Activated CD4-positive, alpha-beta T cell treated with anti-CD3 and anti-CD28 coated beads, Interleukin-2, amount 10 ng/mL, durations not matched to agents 7 days and 5 days (primary cell): ENCODE measurements at places on chromosomes 2 and 18. TPM values are rescaled to one million over a fixed set of nuclear protein-coding genes. Genes with fewer than 3 reads are reported as not detected.

DNA sequence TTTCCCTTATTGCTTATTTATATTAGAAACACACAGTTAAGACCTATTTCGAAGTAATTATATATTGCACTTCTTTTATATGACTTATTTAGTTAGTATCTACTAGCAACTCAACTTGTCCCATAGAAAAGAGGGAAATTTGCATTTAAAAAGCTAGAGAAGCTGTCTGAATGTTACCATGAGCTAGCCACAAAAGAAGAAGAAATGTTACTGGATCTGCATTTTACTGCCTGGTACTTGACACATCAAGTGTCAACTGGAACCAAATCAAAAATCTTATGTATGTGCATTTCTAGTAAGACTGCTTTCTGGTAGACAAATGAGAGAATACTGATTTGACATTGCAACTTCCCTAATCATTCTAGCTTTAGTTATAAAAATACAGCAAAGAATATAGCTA lies 424.6 kb upstream of the VRK2 start:
- DNase-seq: no peak
- H3K27me3 ChIP-seq: no peaks in the 10 kb centered on the region
- H3K4me3 ChIP-seq: no peak overlapping the region
- no peak overlapping the region for H3K27ac ChIP-seq

DNA sequence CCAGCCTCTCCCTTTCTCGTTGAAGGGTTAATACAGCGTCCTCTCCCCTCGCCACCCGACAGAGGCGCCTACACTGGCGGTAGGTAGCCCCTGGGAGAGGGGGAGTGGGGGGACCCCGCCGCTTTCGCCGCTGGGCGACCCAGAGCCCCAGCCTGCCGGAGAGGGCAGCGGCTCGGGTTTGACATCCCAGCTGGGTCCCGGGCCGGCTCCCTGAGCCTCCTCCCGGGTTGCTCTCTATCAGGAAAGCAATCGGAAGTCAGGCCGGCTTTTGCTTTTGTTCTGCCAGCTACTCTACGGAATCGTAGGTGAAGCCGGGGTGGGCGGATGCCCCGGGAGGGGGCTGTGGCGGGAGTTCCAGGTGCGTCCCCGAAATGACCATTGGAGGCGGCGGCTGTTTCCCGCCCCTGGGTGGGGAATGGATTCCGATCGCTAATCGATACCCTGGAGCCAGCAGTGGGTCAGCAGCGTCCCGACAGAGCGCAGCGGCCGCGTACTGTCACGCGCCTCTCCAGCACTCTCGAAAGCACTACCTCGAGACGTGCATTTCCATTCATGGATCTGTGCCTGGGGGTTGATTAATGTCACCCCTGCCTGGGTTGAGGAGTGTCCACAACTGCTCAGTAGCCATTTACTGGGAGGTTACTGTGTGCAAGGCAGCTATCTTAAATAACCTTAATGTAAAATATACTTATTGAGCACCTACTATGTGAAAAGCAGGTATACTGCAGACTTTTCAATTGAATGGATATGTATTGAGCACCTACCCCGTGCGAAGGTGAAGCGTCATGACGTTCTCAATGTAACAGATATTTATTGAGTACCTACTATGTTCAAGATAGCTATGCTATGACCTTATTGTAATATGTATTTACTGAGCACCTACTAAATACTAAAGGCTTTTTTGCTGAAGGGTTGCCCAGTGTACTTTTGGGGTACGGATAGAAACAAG lies 1.1 kb downstream of the MAPK4 start:
- peaks cover 57% of the 10 kb centered on the region for H3K27me3 ChIP-seq
- peaks cover 4% of the 10 kb centered on the region for H3K4me1 ChIP-seq
- H3K27ac ChIP-seq: no peak overlapping the region
- no peak for DNase-seq

DNA sequence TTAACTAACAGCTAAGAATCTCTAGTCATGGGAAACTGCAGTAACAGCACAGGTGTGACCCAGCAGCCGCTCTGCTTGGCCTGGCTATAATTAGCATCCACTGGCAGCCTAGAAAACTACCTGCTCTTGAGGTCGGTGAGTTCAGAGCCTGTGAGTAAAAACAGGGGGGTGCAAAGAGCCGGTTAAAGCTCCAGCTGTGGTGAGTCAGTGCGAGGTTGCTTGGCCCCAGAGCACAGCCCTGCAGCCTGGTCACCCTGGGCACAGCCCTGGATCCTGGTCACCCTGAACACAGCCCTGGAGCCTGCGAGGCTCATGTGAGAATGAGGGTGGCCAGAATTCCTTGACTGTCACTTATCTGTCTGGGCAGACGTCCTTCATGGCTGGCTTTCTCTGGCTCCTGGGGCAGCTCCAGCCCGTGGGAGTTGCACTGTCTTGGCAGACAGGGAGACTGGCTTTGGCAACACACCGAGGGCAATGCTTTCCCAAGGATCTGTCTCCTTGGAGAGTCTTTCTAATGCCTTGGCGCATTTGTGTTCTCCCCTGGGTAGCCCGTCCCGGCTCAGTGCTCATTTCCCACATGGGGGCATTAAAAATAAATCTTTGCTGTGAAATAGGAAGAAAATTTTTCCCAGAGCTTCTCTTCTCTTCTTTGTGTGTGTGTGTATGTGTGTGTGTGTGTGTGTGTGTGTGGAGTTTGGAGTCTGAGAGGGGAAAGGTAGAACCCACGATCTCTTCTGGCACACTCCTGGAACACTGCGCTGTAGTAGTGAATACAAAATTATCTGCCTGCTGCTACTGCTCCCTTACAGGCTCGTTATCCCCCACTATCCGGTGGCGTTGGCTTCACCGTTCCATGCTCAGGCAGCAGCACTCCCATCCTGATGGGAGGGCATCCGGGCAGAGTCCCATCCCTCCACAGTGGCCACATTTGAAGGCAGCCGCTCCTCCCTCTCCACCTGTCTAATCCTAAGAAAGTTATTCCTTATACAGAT lies 250.2 kb upstream of the MEX3C start:
- no peak overlapping the region for H3K4me3 ChIP-seq
- H3K27me3 ChIP-seq: peaks cover 13% of the 10 kb centered on the region

- H3K36me3 ChIP-seq: no peaks in the 10 kb centered on the region
- peak overlapping the region; percentile 31 for H3K27ac ChIP-seq
- no peak for DNase-seq
- no peak overlapping the region for H3K4me3 ChIP-seq
Measured at GRCh38 chr2:215454519-215455246, 18.8 kb upstream of the FN1 start.

DNA sequence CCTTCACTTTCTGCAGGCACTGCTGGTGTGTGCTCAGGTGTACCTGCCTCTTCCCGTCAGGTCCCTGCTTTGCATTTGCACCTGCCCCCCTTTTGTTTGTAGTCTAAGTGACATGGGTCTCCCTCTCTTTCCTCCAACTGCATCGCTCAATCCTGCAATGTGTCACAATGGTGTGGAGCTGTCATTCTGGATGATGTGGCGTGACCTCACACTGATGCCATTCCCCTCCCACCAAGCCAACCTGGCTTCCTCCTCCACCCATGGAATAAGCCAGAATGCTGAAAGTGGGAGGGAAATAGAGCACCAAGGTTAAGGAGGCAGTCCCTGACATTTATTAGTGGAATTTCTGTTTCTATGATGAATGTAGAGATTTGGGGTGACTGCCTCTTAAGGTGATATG lies 156.7 kb downstream of the ZBTB7C start:
- H3K4me1 ChIP-seq: no peaks in the 10 kb centered on the region
- peaks cover 42% of the 10 kb centered on the region for H3K27me3 ChIP-seq

DNA sequence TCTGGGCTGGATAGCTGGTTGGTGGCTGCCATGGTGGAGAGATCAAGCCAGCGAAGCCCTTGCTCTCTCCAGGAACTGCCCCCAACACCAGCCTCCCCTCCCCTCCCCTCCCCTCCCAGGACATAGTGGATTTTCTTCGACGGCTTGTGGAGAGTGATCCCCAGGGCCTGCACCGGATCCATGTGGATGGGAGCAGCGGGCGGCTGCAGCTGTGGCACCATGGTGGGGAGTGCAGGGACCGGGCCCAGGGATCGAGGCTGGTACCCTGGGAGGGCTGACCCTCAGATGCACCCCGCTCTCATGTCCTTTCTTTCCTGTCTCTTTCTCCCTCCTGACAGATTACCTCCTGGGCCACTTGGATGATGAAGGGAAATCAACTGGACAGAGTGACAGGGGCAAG lies 7.0 kb downstream of the TTC31 start:
- peaks cover 34% of the 10 kb centered on the region for H3K36me3 ChIP-seq
- H3K4me1 ChIP-seq: peaks cover 8% of the 10 kb centered on the region
- no peak overlapping the region for H3K27ac ChIP-seq
- no peak for DNase-seq
- H3K27me3 ChIP-seq: no peaks in the 10 kb centered on the region
- H3K4me3 ChIP-seq: no peak overlapping the region

DNA sequence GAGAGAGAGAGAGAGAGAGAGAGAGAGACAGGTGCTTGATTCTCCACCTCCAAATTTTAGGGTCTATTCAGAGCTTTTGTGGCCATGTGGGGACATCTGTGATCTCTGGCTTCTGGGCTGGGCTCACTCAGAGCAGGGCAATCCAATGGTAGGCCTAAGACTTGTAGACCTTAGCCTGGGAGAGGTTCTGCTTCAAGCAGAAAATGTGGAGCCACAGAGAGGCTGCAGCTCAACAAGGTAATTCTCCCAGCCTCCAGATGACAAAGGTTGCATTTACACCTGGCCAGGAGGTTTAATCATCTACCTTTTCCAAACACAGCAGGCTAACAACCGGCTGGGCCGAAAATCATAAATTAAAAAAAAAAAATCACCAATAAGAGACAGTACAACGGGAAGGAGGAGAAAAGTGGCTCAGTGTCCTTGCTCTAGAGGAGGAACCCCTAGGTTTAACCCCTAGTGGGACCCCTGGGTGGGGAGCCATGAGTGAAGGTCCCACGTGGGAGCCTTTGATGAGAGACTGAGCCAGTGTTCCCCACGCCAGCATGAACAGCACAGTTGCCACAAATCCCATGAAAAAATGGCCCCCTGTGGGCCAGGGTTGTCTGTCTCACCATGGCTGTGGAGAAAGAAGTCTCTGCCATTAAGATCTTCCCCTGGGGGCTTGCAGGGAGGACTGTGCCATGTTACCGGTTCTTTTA lies 124.0 kb upstream of the GATA6 start:
- DNase-seq: no peak
- H3K36me3 ChIP-seq: no peaks in the 10 kb centered on the region
- H3K27ac ChIP-seq: no peak overlapping the region
- H3K4me1 ChIP-seq: no peaks in the 10 kb centered on the region
- no peak overlapping the region for H3K4me3 ChIP-seq
- H3K27me3 ChIP-seq: no peaks in the 10 kb centered on the region

DNA sequence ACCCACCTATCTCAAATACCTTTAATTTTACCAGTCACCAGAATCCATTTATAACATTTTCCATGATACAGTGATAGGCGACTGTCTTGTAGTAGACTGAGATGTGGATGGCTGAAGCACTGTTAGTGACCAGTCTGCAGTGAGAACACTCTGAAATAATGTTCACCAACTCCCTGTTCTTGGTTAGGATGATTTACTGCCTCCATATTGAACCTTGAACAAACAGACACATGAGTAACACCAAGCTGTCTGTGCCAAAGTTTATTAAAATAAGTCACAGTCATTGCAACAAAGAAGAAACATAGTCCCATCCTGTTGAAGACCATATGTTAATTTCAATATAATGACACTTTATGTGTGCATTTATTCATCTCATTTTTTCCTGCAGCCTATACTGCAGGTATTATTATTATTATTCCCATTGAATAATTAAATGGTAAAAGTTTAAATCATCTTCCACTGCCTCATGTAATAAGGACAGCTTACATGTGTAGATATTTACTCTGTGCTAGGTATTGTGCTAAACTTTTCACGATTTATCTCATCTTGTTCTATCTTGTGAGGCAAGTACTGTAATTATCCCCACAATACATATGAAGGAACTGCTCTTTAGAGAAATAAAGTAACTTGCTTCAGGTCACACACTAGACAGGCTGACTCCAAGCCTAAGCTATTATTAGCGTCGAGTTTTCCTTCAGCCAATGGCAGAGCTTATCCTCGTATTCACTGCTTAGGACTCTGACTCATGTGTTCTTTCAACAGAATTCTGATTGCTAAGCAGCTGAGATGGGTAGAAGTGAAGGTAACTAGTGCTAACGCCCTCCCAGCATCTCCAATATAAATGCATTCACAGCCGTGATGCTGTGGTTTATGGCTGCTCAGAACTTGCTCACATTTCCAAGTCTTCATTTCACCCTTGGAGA lies 62.5 kb downstream of the ONECUT2 start:
- H3K27me3 ChIP-seq: peaks cover 6% of the 10 kb centered on the region
- no peaks in the 10 kb centered on the region for H3K36me3 ChIP-seq
- DNase-seq: no peak
- no peak overlapping the region for H3K4me3 ChIP-seq

- no peak overlapping the region for H3K4me3 ChIP-seq
- no peaks in the 10 kb centered on the region for H3K4me1 ChIP-seq
- H3K36me3 ChIP-seq: no peaks in the 10 kb centered on the region
- peak; percentile 48 for DNase-seq
- H3K27ac ChIP-seq: no peak overlapping the region
- no peaks in the 10 kb centered on the region for H3K27me3 ChIP-seq
Measured at GRCh38 chr2:55168221-55169154, 63.6 kb downstream of the CLHC1 start.

- H3K4me3 ChIP-seq: no peak overlapping the region
- peaks cover under 1% of the 10 kb centered on the region for H3K4me1 ChIP-seq
- H3K27me3 ChIP-seq: peaks cover 2% of the 10 kb centered on the region
- no peaks in the 10 kb centered on the region for H3K36me3 ChIP-seq
- no peak for DNase-seq
- H3K27ac ChIP-seq: no peak overlapping the region
Measured at GRCh38 chr2:231356466-231356844, 39.1 kb upstream of the B3GNT7 start.

DNA sequence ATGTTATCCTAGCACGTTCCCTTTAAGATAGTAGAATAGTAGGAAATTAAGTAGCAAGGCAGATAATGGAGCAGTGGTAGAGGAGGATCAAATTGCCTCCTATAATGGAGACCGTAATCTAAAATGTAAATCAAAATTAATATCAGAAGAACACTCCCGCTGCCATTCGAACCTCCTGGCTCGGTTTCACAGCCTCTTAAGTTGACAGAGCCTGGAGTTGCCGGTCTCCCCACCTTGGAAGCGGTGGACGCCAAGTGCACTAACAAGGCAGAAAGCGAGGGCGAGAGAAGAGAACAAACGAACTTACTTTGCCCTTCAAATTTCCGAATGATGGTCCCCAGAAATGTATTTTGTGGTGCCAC lies 450 bp downstream of the KCNH7 start:
- H3K27ac ChIP-seq: no peak overlapping the region
- peaks cover 13% of the 10 kb centered on the region for H3K27me3 ChIP-seq
- DNase-seq: no peak
- H3K4me1 ChIP-seq: no peaks in the 10 kb centered on the region
- H3K4me3 ChIP-seq: no peak overlapping the region
- no peaks in the 10 kb centered on the region for H3K36me3 ChIP-seq

- no peaks in the 10 kb centered on the region for H3K36me3 ChIP-seq
- H3K27me3 ChIP-seq: peaks cover 2% of the 10 kb centered on the region
- DNase-seq: no peak
- H3K27ac ChIP-seq: no peak overlapping the region
- H3K4me3 ChIP-seq: no peak overlapping the region
Measured at GRCh38 chr2:38277245-38278116, 99.6 kb downstream of the ATL2 start.

GRCh38 chr2:168130346-168130745 lies 117.0 kb downstream of the STK39 start:
- no peak overlapping the region for H3K4me3 ChIP-seq
- no peaks in the 10 kb centered on the region for H3K27me3 ChIP-seq
- peaks cover 37% of the 10 kb centered on the region for H3K36me3 ChIP-seq
- DNase-seq: no peak
- no peaks in the 10 kb centered on the region for H3K4me1 ChIP-seq

The RGPD8 gene
- 4.2 TPM for total RNA-seq

The PIKFYVE gene
- total RNA-seq: 34.7 TPM

The BMP10 gene
- not detected for total RNA-seq

The MAP3K19 gene
- not detected for total RNA-seq

The C2orf92 gene
- 7.4 TPM for total RNA-seq

The RNF144A gene
- total RNA-seq: 101 TPM

The MAPRE2 gene
- total RNA-seq: 48.6 TPM

The KCNK3 gene
- total RNA-seq: not detected
